ENCODE measurements at places on chromosomes 16 and 17. TPM values are rescaled to one million over a fixed set of nuclear protein-coding genes. Genes with fewer than 3 reads are reported as not detected.

DNA sequence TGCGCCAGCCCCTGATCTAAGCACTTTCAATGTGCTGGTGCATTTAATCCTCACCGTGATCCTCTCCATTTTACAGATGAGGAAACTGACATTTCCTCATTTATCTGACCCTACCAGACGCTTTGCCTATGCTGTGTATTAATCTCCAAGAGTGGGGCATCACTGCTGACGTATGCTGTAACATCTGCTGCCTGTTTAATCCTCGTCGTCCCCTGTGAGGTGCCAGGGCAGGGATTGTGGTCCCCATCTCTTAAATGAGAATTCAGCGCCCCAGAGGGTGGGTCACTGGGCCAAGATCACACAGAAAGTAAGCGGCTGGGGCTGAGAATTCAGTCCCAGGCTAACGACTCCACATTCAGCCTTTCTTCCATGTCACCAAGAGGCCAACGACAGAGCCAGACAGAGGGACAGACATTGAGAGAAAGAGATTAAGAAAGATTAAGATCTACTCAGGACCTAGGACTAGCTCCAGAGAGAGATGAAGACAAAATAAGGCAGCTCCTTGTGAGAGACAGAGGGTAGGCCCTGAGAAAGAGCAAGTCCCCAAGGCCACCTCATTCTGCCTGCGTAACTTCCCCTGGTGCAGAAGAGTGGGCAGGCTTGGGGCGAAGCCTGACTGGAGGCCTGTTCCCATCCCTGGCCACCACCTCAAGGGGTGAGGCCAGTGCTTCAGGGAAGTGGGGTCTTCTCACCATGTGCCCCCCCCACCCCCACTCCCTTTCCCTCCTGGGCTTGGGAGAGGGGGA lies 13.5 kb downstream of the CACNA1G start:
- no peaks in the 10 kb centered on the region for H3K36me3 ChIP-seq
- no peak for DNase-seq
- H3K4me3 ChIP-seq: no peak overlapping the region
- H3K27ac ChIP-seq: no peak overlapping the region

DNA sequence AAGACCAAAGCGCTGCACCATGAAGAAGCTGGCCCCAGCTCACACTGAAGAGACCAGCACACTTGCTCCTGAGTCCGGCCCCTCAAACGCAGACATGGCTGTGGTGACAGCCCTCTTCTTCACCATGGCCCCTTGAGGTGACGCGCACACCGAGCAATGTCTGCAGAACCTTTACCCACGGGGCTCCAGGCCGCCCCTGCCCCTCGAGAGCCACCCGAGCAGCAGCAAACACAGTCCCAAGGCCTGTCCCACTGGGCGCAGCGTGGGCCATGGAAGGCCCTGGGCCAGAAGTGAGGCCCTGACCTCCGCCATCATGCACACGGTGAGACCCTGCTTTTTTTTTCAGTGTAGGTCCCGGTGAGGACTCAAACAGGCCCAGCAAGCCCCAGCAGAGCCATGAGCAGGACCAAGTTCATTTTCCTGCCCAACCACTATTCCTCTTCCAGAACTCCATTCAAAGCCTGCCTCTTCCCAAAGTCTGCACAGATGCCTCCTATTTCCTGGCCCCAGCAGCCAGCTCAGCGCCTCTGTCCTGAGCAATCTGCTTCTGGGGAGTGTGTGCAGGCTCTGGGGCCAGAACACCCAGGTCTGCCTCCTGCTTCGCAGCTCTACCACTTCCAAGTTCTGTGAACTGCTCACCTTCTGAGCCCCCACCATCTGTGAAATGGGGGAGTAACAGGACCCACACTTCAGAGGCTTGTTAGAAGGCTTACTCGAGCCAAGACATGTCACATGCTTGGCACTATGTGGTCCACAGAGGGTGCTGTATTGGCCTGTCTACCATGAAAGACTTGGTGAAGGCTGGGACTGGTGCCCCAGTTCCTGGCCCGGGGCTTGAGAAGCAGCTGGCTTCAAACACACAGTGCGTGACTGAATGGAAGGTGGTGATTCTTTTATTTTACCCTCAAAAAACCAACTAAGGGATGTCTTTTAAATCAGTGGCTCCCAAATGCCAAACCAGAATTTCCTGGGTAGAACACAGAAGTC lies 35.7 kb upstream of the GSG1L start:
- peaks cover 72% of the 10 kb centered on the region for H3K36me3 ChIP-seq
- H3K4me1 ChIP-seq: no peaks in the 10 kb centered on the region
- no peak overlapping the region for H3K4me3 ChIP-seq
- no peaks in the 10 kb centered on the region for H3K27me3 ChIP-seq
- no peak overlapping the region for H3K27ac ChIP-seq
- peak; percentile 68 for DNase-seq

The IL17C gene
- total RNA-seq: 0.29 TPM

DNA sequence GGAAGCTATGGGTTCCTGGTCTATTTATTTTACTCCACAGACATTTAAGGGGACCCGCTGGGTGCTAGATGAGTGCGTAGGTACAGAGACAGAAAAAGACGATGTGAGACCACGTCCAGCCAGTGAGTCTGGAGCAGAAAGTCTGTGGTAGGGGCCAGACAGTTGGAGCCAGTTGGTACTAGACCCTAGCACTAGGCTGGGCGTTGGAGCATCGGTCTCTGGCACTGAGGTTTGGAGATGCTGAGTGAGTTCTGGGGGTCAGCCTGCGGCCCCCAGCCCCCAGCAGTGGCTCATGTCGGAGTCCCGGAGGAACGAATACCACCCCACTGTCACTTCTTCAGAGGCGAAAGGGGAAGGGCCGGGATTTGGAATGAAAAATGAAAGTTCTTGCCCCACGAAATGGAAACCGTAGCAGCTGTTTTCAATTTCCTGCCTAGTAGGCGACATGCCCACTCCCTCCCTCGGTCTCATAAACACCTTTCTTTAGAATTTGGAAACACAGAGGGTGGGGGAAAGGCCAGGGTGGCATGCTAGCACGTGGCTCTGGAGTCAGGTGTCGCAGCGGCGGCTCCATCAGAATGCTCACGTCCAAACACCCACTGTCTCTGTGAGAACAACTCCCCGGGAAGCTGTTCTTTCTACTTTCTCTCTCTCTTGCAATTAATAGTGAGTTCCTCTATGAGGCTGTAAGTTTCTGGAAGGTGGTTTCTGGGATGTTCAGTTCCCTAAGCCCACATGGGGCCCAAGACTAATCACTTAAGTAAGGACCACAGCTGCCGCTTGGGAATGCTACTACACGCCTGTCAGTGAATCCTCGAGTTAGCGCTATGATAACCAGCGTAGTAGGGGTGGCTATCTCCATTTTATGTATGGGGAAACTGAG lies 96.8 kb downstream of the IRF8 start:
- no peaks in the 10 kb centered on the region for H3K36me3 ChIP-seq
- no peaks in the 10 kb centered on the region for H3K4me1 ChIP-seq
- peaks cover 18% of the 10 kb centered on the region for H3K27me3 ChIP-seq
- H3K4me3 ChIP-seq: no peak overlapping the region
- no peak overlapping the region for H3K27ac ChIP-seq

Measured in osteoblast (primary cell).